ENCODE measurements at places on chromosomes 16 and 17.

DNA sequence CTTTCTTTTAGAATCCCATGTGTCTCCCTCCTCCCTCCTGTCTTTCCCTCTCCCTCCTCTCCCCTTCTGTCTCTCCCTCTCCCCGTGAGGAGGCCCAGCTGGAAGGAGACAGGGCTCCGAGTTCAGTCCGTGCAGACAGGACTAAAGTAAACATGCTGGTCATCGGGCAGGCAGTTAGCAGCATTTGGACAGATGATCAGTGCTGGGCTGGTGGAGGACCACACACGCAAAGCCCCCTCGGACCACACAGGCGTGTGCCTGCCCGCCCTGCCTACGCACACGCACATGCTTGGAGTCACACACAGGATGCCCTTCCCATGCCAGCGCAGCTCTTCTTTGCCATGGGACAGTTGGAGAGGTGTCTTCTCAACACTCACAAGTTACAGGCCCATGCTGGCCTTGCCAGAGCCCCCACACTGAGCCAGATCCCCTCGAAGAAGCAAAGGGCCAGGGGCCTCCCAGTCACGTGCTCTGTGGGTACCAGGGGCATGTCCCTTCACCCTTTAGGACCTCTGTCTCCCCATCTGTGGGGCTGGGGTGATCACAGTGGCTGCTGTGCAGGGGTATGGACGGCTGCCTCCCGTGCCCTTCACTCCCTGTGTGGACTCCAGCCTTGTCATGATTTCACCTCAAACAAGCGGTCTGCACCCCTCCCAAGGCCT is 215.7 kb upstream of the FOXF1 start:
- no peak for DNase-seq

- DNase-seq = no peak
Measured at GRCh38 chr16:31519759-31520431, 7.8 kb upstream of the AHSP start.

GRCh38 chr17:56597495-56597990 is 4.0 kb downstream of the NOG start:
- DNase-seq = no peak

GRCh38 chr16:11289202-11289601 is 8.1 kb upstream of the PRM1 start:
- DNase-seq = no peak

GRCh38 chr16:5852151-5852550 is 754.6 kb upstream of the EEF2KMT start:
- DNase-seq = no peak

GRCh38 chr17:44086364-44087311 is 16.1 kb downstream of the G6PC3 start:
- DNase-seq = peak; percentile 80

DNA sequence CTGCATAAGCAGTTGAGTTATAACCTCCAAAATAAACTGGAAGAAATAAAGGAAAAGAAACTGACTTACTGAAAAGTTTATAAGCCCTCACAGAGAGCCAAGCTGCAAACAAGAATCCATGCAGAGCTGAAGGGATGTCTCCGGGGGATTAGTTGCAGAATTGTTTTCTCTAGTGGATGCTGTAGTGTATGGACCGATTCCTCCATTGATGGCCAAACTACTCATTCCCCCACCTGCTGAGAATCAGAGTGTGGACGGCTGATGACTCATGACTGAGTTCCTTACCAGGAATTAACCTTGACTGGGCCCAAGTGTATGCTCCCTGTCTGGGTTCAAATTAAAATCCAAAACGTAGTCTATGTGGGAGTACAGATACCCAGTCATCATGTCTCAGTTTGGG is 93.9 kb upstream of the CDH8 start:
- DNase-seq = no peak

- no peak for DNase-seq
Measured at GRCh38 chr16:55668340-55669281, 12.8 kb downstream of the SLC6A2 start.

DNA sequence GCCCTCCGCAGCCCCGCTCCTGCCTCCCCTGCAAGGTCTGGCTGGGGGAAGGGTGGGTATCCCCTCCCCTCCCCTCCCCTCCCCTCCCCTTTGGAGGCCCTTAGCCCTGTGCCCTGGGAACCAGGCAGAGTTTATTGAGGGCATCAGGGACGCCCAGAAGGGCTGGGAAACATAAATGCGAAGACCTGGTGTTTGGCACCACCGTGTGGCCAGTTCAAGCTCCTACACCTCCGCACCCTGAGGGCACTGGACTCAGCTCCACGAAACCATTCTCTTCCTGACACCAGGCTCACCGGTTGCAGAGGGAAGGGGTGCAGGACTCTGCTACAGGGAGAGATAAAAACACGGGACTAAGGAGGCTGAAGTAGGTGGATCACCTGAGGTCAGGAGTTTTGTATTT is 1.0 kb upstream of the AIPL1 start:
- no peak for DNase-seq

GRCh38 chr16:31181102-31181830 is 1.3 kb downstream of the FUS start:
- DNase-seq = no peak

DNA sequence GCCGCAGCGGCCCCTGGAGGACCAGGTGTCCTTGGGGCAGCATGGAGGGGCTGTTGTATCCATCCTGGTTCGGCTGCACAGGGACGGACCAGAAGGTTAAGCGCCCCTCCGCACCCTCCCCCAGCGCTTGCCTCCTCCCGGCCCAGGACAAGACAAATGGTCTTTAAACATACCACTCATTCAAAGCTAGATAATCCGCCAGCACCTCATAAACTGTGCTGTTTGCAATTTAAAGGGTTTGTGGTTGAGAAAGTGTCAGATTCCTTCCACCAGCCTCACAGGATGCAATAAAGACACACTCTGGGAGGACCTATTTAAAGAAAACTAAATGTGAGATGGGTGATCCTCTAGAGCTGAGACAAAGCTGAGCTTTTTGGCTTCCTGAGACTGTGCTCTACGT is 426.2 kb upstream of the EEF2KMT start:
- DNase-seq = no peak

DNA sequence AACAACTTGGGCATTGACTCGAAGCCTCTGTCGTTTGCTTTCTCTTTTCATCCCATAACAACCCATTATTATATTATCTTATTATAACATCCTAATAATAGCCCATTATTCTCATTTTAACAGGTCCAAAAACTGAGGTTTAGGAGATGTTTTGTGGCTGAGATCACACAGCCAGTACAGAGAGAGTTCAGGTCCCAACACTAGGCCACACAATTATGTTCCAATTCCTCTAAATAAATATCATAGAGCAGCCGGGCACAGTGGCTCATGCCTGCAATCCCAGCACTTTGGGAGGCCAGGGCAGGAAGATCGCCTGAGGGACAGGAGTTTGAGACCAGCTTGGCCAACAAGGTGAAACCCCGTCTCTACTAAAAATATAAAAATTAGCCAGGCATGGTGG is 40.3 kb upstream of the KIFC3 start:
- DNase-seq = no peak
